ENCODE measurements at places on chromosomes 1 and 21.

- DNase-seq: no peak
Observed at GRCh38 chr1:101757985-101758384, 238.7 kb downstream of the OLFM3 start.

- no peak for DNase-seq
Observed at GRCh38 chr1:242205622-242206489, 207.0 kb upstream of the MAP1LC3C start.

GRCh38 chr1:56289260-56289659, 290.1 kb downstream of the PLPP3 start:
- DNase-seq: no peak

- no peak for DNase-seq
Observed at GRCh38 chr1:2320760-2321667, 70.3 kb downstream of the MORN1 start.

DNA sequence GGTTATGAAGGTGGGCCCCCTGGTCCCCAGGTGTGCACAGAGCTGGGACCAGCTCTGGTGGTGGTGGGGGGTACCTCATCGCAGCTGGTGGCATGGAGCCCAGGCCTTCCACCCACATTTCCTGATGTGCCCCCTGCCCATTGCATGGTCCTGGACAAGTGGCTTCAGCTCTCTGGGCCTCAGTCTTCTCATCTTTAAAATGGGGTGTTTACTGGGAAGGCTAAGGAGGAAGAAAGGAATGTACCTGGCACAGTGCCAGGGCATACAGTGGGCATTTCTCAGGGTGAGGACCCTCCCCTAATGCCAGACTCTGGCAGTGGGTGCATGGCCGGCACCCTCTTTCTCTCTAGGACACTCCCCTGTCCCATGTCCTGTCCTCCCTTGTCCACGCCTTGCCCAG, 7.5 kb downstream of the CLCNKB start:
- no peak for DNase-seq

DNA sequence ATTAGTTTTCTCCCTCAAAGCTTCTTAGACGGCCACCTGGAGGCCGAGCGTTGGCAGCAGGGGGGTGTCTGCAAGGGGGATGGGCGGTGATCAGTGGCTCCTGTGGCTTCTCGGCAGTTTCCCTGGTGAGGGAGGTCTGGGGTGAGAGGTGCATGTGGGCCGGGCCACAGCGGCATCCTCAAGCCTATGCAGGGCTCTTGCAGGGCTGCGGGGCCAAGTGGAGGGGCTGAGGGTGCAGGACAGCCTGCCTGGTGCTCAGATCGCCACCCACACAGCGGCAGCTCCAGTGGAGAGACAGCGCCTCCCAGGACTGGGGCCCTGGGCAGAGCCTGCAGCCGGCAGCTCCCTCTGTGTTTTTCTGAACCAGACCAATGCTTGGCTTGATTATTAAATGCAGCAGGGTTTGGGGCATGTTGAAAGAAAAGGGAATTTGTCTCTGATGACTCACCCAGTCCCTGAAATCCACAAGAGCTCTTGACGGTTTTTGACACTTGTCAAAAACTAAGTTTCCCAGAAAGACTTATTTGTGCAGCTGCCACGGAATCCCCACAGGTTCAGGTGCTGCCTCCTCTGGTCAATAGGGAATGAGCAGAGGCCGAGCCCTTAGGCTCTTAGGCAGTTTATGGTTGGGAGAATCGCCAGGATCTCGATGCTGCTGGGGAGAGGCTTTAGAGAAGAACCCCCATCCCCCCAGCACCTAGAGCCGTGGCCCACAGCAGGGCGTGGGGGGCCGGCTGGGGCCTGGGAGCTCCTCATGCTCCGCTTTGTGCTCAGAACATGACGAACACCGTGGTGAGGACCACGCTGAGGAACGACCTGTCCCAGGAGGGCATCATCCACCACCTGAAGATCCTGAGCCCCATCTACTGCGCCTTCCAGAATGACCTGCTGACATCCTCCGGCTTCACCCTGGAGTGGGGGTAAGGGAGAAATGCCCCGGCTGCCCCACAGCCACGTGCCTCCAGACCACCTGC, 54.7 kb downstream of the UMODL1 start:
- DNase-seq: no peak

DNA sequence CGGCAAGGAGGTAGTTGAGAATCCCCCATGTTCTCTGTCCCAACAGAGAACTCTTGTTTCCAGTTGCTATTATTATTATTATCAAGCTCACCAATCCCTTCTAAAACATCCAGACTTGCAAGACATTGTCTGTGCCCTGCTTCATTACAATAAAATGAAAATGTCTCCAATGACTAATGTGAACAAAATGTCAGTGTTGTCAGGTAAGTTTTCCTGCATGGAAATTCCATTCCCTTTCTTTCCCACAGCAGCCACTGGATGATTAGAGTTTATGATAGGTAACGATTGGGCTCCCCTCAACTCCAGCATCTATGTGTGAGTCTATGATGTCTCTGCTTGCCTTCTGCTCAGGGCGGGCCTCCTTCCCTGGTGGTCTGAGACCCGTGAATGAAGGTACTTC, 8.9 kb upstream of the DYRK1A start:
- DNase-seq: no peak

- no peak for DNase-seq
Observed at GRCh38 chr1:203582568-203582967, 44.1 kb upstream of the ATP2B4 start.

Measured in stimulated activated CD8-positive, alpha-beta memory T cell treated with anti-CD3 and anti-CD28 coated beads, Interleukin-4, amount 100 ng/mL, for 24 hours (primary cell).